ENCODE measurements at places on chromosomes 3 and 15.
A peak's percentile ranks its signal among the peaks of the same experiment; 100 is the strongest.

DNA sequence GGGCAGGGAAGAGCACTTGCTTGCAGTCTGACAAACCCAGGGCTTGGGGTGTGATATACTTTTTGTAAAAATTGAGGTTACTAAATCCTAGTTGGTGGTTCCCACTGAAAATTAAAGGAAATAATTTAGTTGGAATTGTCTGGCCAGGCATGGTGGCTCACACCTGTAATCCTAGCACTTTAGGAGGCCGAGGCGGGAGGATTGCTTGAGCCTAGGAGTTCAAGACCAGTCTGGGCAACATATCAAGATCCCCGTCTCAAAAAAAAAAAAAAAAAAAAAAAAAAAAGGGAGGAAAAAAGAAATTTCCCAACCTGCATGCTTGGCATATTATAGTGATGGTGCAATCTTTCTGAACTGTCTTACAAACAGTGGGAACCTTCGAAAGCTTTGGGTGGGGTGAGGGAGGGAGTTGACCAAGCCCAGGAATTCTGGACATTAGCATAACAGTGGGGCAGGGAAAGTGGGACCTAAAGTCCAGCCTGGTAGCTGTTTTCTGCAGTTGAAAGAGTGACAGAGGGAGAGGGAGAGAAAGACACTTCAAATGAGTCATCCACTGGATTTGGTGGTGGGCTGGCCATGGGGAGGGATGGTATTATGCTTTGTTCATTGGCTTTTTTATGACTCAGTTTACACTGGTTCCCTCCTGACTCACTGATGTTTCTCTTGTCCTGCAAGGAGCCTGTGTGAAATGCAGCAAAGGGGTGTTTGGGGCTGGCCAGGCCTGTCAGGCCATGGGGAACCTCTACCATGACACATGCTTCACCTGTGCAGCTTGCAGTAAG lies 41.1 kb downstream of the LIMD1 start:
- peak; percentile 63 for DNase-seq

- DNase-seq = no peak
Observed at GRCh38 chr3:139355476-139355875, 11.7 kb downstream of the MRPS22 start.

DNA sequence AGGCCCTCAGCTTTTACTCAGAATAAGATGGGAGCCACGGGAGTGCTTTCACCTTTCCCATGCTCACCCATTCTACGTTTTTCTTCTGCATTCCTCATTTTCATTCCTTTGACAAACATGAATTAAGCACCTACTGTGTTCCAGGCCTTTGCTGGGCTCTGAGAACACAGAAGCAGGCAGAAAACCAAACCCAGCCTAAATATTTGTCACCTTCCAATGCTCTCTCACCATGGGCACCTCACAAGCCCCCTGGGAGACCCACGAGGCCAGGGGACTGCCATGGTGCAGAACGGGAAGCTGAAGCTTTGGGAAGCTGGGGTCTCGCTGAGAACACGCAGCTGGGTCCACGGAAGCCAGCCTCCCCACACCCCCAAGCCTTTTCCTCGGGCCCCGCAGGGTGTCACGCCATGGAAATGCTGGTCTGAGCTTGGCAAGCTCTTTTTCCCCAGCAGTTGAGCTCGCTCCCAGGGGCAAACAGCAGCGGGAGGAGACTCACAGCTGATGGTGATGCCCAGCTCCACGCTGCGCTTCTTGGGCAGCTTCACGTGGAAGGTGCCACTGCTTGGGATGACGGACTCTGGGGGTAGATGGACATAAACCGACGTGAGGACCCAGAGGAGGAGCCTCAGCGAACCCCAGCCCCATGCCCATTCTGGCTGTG lies 27.7 kb downstream of the GRIP2 start:
- DNase-seq = no peak

DNA sequence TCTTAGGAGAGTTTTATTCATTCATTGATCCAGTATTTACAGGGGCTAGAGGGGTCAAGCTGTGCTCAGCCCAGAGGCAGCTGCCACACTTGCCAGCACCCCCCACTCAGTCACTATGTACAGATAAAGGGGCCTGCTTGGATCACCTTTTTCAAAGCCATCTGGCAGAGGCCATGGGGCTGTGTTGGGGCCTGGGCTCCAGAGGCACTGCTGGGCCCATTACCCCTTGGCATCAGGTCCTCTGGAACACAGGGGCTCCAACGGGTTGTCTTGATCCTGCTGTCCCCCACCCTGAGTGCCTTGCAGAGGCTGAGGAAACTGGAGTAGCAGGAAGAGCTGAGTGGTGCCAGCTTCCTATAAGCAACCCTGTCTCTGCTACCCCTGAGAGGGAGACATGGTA lies 43.9 kb downstream of the SEMA3G start:
- no peak for DNase-seq

DNA sequence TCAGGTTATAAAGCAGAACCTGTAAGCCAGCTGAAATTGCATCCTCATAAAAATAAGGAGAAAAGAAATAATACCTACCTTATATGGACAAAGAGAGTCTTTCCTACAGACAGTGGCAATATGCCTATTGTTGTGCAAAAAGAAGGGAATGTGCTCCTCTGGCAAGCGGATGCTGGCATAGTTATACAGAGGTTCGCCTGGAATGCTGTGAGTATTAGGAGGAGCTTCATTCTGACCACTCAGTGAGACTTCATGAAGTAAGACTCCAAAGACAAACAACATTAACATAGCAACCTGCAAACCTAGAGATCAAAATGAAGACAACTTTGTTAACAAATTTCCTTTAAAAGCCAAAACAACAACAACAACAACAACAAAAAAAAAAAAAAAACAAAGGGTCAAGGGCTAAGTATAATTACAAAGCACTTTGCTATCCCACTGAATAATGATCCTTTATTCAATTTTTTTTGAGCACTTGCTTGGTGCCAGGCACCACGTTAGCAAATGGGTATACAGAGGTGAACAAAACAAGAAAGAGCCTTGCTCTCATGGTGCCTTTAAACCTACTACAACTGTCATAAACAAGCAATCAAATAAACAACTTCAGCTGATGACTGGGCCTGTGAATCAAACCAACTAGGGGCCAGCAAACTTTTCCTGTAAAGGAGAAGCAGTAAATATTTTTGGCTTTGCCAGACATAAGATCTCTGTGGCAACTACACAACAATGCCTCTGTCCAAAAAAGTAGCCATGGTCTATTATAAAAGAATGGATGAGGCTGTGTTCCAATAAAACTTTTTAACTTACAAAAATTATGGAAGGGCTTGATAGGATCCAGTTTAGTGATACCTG lies 3.7 kb downstream of the EOGT start:
- peak; percentile 88 for DNase-seq

DNA sequence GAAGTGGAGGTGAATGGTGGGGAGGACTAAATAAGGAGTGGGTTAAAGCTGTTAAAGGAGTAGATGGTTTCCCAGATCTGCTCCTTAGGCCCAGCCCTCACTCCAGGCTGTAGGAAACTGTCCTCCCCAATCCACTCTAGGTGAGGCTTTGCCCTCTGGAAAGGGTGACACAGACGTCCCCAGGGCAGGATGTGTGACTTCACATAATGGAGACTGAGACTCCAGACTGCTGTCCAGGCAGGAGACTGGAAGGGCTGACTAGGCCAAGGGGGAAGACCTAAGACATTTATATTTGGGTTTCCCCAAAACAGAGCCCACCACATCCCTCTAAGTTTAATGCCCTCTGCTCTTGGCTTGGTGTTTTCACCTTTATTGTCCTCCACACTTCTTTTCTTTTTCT lies 488.5 kb downstream of the SHQ1 start:
- DNase-seq = no peak

All from astrocyte of the spinal cord (primary cell).